ENCODE measurements at places on chromosomes 16 and 17. TPM values are rescaled to one million over a fixed set of nuclear protein-coding genes. Genes with fewer than 3 reads are reported as not detected.

GRCh38 chr17:83094291-83094690, 14.9 kb downstream of the METRNL start:
- no peak for DNase-seq

- DNase-seq: no peak
These were observed 9.6 kb downstream of the MT1X start for GRCh38 chr16:56691885-56692284.

GRCh38 chr17:22142091-22142490, 449.8 kb downstream of the KCNJ18 start:
- no peak for DNase-seq

DNA sequence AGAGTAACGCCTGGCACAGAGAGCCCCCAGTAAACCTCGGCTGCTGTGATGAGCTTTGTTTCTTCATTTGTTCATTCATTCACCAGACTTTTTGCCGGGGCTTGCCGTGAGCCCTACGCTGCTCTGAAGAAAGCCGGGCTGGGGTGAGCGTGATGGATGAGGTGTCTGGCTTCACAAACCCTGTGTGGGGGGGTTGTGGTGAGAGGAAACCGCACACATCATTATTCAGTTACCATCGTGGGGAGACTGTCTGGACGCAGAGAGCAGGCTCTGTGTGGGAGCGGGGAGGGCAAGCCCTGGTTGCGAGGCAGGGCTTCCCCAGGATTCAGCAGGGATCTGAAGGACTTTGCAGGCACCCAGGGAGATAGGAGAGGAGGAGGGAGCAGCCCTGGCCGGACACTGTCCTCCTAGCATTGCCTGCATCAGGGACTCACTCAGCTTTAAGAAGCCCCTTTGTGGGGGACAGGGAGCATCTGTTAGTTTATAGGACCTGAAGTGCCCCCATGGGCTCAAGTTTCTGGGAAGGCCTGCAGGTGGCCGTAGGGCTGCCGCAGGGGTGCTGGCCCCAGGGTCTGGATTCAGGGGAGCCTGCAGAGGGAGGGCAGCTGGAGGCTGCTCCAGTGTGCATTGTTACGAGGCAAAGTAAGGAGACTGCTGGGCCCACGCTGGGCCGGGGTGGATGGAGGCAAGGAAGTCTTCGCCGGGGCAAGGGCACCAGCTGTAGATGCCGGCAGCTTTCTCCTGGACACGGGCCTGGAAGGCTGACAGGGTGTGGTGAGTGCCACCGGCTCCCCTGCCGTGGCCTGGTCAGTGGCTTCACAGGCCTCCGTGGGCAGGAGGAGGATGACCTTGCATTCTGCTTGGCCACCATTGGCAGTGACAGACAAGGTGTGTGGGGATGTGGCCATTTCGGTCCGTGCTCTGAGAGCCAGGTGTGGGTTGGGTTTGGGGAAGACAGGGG, 334.5 kb downstream of the SEC14L1 start:
- DNase-seq: no peak

GRCh38 chr17:4006745-4007211, 42.5 kb upstream of the ATP2A3 start:
- no peak for DNase-seq

DNA sequence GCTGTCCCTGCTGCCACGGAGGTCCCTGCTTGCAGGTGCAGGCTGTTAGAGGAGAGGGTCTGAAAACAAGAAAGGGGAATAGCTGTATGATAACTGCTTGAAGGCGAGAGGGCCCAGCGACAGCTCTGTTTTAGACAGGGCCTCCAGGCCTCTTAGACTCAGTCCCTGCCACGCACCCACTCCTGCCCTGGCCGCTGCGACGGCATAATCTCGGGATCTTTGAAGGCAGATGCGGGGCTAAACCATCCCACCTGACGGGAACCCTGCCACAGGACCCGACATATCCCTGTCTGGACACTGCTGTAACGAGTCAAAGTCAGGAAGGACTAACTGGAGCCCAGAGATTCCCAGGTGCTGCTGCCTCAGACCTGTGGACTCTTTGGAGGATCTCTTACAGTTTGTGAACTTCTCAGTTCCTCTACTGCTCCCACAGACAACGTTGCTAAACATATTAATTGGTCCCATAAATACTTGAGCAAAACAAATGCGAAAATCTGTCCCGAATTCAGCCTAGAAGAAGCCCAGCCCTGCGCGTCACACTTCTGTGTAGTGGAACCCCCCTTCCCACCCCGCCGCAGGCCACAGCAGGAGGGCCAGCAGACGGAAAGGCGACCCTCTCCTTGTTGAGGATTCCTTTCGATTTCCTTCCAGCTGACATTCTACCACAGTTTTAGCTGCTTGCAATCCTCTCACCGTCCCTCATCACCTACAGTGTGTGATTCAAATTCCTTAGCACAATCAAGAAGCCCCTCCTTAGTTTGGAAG, 998 bp upstream of the TMEM11 start:
- DNase-seq: no peak

PLA2G10 gene
- total RNA-seq: not detected

- no peak for DNase-seq
These were observed 4.8 kb upstream of the ABCC12 start for GRCh38 chr16:48160575-48160974.

- no peak for DNase-seq
These were observed 3.8 kb downstream of the RNF213 start for GRCh38 chr17:80264205-80265075.

DNA sequence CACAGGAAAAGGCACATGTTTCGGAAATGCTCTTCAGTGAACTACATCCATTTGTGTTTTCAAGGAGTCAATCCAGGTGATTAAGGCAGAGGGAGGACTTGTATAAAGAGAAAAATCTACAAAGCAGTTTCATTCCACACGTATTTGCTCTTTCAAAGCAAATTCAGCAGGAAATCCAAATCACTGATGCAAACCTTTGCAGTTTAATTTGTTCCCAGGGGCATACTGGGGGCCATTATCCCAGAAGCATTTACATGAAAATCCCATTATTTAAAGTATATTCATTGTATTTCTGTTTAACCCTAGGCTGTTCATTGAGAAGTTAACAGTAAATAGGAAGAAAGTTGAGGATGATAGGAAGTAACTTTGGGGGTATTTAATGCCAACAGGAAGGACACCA, 147.9 kb downstream of the PMP22 start:
- DNase-seq: no peak

IGSF6 gene
- total RNA-seq: 18.6 TPM

DNA sequence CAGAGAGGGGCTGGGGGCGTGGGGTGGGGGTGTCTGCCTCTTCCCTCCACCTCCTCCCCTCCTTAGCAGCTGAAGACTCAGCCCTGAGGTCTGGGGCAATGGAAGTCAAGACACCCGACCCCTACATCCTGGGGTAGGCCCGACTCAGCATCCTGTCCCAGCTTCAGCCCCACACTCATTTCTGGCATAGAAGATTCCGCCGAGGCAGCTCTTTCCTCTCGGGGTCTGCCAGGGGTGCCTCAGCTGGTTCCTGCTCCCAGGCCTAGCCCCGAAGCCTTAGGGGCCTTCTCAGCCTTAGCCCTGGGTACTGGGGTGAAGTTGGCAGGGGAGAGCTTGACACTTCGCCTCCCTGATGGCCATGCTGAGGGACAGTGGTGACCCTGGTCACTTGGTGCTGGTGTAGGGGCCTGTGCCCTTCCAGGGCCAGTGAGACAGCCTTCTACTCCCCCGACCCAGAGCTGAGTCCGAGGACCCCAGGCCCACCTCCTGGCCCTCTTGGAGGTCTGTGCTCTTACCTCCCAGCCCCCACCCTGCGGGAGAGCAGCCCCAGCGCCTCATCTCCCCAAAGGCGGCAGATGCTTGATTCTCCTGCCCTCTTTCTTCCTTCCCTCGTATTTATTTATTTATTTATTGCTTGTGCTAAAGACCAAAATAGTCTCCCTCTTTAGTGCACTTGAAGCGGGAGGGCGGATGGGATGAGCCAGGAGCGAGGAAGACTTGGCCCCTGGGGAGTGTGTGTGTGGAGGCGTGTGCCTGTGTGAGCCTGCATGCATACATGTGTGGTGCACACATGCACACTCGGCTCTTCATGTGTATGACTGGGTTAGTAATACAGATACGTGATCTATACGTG, 42.5 kb downstream of the KCNJ12 start:
- DNase-seq: no peak

- DNase-seq: no peak
These were observed 8.1 kb upstream of the IGF2BP1 start for GRCh38 chr17:48989100-48989499.

- DNase-seq: peak; percentile 63
These were observed 7.2 kb upstream of the PDP2 start for GRCh38 chr16:66872943-66873684.

GRCh38 chr17:78865682-78866390, 25.2 kb upstream of the USP36 start:
- DNase-seq: peak; percentile 61

DNA sequence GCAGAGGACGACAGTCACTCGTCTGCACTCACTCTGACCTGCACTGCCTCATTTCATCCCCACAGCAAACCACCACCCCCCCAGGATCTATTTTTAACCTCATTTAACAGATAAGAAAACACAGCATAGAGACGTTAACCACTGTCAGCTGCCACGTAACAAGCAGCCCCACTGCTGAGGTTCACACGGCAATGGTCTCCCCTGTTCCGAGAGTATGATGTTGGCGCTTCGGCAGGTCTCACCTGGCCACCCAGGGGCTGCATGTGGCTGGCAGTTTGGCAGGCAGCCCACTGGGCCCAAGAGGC, 16.1 kb downstream of the ZNF469 start:
- DNase-seq: no peak

DNA sequence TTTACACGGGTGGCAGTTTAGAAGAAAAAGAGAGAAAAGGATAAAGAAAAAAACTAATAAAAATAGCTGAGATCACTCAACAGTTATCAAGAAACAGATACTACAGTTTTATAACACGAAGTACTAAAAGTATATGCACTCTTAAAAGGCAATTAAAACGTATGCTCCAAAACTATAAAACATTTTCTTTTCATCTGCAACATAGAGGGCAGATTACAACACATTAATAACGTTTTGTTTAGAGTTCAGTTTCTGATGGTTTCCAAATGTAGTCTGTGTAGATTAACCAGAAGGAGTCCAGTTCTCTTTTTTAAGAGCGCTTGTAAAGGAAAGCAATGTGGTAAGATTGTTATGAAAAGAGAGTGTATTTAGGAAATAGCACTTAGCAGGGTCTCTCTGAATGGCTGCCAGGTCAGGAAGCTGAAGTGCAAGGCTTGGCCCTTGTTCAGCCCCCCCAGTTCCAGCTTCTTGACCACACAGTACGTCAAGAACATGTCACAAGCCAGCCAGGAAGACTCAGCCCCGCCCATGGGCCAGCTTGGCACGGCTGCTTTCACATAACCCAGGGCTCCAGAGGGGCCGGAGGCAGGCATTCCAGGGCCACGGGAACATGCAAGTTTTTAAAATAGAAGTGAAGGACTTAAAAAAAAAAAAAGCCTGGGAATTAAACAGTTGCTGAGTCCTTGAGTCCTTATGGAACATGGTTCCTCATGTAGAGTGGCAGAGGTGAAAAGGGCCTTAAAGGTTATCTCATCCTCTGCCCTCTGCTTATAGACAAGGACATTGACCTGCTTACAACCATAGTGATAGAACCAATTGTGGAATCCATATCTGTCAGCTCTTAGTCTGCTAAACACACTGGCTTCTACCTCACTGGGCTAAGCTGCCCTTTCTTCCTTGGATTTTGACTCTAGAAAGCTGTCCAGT, 147.4 kb upstream of the TBX2 start:
- DNase-seq: peak; percentile 44

DNA sequence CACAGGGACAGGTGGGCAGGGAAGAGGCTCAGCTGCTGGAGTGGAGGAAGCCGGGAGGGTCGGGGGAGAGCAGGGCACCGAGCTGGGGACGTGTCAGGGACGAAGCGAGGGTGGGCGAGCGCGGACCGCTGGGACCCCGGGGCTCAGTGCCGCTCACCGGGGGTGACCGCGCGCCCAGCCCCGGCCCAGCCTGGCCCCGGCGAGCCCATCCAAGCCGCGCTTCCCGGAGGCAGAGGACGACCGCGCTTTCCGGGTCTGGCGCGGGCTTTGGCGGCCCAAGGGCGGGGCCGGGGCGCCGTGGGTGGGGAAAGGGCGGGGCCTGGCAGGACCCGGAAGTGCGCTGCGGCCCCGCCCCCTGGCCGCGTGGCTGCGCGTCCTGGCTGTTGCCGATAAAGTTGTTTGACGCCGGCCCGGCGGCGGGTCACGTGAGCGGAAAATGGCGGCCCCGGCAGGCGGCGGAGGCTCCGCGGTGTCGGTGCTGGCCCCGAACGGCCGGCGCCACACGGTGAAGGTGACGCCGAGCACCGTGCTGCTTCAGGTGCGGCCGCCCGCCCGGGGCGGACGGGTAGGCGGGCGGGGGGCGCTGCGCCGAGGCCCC, at the start of gene ASPSCR1:
Gene ASPSCR1 (plus strand): TSS at position 419 of the 598 bp plus-strand sequence. CDS start 18 bp downstream, at position 437.
- DNase-seq: peak; percentile 58
